ENCODE measurements at places on chromosomes 4 and X. TPM values are rescaled to one million over a fixed set of nuclear protein-coding genes. Genes with fewer than 3 reads are reported as not detected.

GRCh38 chrX:54935306-54935705 is 14.7 kb downstream of the TRO start:
- no peak for DNase-seq

The SERPINA7 gene
- not detected for total RNA-seq

The P2RY4 gene
- 5.2 TPM for total RNA-seq

The GJB1 gene
- 0.98 TPM for total RNA-seq

DNA sequence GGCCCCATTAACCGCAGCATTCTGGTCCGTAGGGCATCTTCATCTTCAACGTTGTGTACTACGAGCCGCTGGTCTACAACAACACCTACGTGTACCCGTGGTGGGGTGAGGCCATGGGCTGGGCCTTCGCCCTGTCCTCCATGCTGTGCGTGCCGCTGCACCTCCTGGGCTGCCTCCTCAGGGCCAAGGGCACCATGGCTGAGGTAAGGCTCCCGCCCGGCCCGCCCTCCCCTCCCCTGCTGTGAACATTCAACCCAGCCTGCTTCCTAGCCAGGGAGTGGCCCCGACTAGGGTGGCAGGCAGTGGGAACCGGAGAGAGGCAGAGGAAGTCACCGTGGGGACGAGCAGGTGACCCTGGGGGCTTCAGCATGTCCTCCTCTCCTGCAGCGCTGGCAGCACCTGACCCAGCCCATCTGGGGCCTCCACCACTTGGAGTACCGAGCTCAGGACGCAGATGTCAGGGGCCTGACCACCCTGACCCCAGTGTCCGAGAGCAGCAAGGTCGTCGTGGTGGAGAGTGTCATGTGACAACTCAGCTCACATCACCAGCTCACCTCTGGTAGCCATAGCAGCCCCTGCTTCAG is 7.1 kb downstream of the SLC6A8 start:
- no peak for DNase-seq

DNA sequence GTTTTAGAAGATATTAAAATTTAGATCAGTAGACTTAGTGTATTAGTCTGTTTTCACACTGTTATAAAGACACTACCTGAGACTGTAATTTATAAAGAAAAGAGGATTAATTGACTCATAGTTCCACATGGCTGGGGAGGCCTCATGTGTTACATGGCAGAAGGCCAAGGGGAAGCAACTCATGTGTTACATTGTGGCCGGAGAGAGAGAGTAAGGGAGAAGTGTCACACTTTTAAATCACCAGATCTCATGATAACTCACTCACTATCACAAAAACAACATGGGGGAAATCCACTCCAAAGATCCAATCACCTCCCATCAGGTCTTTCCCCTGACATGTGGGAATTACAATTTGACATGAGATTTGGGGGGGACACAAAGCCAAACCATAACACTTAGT is 1159.7 kb upstream of the PCDH7 start:
- DNase-seq, result no peak

DNA sequence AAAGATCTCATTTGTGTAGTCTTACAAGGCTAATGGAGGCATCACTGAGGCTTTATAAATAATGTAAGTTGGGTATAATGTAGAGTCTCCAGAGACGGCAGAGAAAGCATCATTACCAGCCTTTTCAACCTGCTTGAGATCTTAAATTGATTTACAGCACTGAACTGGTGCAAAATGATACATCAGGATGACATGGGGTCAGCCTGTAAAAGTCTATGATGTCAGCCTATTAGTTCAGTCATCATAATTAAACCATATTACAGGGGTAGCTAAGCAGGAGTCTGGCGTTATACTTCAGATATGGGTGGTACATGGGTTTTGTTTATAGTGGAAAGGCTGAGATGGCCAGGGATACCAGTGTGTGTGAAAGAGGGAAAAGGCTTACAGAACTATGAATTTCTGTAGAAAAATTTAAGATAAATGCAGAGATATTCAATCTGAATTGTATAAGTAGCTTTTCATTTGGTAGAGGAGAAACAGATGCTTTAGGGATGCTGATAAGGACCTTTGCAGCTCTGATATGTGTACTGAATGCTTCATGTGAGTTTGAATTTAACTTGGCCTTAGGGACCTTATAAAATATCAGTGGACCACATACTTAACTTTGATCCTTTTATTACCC is 2.7 kb downstream of the SMAD1 start:
- DNase-seq, result no peak

The SLC7A11 gene
- 1.8 TPM for total RNA-seq

The NUDT6 gene
- total RNA-seq, result 8.0 TPM

The FAM47B gene
- not detected for total RNA-seq

The RTL9 gene
- not detected for total RNA-seq

DNA sequence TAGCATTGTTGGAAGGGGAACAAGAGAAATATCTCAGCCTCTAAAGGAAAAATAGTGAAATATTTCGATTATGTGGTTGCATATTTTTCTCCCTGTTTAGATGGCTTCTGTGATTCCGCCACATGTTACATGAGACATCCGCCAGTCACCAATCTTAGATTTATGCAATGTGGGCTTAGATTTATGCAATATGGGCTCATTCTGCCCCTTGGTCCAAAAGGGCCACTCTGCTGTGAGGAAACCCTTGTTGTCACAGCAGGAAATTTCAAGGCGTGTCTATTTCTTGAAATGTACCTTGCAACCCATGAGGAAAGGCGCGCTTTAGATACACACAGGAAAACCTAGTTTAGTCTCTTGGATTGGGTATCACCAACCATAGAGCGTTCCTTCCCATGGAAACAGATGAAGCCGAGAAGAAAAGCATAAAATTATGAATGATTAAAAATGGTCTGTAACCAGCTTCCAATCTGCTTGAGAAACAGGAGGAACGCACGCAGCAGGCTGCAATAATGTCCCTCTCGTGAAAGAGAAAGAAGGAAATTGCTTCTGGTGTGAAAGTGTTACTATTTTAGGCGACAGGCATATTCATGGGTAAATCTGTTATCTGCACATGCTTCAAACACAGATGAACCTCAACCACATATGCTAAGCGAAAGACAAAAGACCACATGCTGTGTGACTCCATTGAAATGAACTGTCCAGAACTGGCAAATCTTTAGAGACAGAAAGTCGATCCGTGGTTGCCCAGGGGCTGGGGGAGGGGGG is 3.7 kb downstream of the RS1 start:
- no peak for DNase-seq

DNA sequence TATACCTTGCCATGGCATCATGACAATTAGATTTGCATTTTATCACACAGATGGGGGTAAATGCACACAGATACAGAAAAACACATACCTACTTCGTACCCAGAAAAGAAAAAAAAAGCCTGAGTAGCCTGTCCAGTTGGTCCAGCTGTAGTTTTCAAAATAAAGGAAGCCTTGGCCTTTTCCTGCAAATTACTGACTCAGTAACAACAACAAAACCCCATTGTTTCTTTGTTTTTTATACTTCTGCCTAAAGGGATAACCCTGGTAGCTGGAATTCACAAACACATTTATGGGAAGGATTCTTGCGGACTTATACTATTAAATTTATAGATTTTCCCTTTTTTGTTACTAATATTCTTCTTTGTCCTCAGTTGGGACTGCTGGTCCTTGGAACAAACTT is 156.4 kb upstream of the PCDH10 start:
- no peak for DNase-seq

DNA sequence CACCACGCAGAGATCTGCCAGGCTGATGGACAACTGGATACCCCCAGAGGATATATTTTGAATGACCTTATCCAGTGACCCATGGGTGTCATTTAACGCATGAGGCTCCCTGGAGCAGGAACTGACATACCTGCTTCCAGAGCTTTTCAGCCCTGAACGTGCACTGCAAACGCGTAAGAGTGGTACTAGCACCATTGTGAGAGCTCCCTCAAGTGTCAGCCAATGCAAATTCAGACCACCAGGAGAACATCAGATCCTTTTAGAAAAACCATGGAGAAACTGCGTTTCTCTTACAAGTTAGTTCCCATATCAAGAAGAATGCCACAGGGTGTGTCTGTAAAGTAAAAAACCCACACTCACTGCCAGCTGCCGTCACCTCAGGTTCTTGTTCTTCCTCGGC is 7.3 kb downstream of the TREX2 start:
- no peak for DNase-seq

The ARHGAP36 gene
- not detected for total RNA-seq

DNA sequence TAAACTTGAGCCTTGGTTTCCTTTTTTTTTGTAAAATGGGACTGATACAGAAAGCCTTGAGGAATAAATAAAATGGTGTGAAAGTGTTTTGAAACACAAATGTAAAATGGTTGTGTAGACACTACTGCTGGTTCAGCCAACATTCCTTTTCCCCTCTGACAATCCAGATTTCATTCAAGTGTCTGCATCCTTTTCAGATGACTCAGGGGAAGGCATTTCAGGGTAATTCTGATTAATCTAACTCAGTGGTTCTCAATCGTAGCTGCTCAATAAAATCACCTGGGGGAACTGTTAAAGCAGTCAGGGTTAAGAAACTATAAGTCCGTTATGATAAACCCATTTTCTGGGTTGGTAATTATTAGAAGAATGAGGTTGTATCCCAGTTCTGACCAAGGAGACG is 4.6 kb downstream of the ARHGAP10 start:
- no peak for DNase-seq

The RAI2 gene
- total RNA-seq, result 4.5 TPM

- DNase-seq, result no peak
These were observed 192.1 kb downstream of the PRR32 start for GRCh38 chrX:127011629-127012028.

The BEX2 gene
- 16.4 TPM for total RNA-seq

- no peak for DNase-seq
These were observed 23.9 kb downstream of the WDR1 start for GRCh38 chr4:10092481-10093270.

GRCh38 chr4:58313444-58313843 is 1203.3 kb upstream of the IGFBP7 start:
- DNase-seq, result no peak

DNA sequence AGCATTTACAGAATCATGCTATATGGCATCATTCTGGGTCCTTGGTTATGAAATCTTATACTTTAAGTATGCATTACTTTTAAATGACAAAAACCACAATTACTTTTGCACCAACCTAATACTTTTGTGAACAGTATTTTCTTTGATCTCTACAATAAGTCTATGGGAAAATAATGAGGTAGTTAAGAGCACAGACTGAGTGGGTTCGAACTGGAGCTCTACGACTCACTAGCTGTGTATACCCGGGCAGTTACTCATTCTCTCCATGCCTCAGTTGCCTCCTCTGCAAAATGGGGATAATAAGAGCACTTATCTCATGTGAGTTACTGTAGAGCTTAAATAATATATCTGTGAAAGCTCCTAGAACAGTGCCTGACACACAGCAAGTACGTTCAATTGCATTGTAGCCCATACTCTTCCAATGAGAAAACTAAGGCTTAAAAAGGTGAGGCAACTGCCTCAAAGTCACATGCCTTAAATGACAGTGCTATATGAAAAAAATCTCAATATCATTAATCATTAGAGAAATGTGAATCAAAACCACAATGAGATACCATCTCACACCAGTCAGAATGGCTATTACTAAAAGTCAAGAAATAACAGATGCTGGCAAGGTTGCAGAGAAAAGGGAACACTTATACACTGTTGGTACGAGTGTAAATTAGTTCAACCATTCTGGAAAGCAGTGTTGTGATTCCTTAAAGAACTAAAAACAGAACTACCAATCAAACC is 151.5 kb downstream of the CHIC2 start:
- DNase-seq, result no peak

The SCD5 gene
- total RNA-seq, result 5.6 TPM

GRCh38 chrX:9612146-9612505 is 147.3 kb downstream of the TBL1X start:
- no peak for DNase-seq

- no peak for DNase-seq
These were observed 20.7 kb downstream of the OFD1 start for GRCh38 chrX:13755254-13755653.

- peak; percentile 14 for DNase-seq
These were observed 46.8 kb upstream of the CLDN24 start for GRCh38 chr4:183369073-183369472.

The UCP1 gene
- not detected for total RNA-seq

DNA sequence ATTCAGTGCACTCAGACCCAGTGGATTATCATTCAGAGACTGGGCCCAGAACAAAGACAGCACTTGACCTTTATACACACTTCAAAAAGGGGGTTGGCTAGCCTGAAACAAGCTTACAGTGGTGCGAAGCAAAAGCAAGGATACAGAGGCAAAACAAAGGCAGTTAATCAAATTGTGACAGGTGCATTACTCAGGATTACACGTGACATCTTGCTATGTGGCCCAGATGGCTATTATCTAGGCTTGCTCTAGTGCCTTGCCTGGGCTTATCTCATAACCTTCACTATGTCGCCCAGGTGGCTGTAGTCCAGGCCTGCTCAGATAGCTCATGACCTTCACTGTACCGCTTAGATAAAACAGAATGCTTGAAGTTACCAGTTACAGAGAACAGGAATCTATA is 1092.1 kb upstream of the PRKX start:
- no peak for DNase-seq

The RGN gene
- total RNA-seq, result not detected

The CLDN2 gene
- total RNA-seq, result 0.17 TPM

The SLC9B2 gene
- 5.5 TPM for total RNA-seq

- DNase-seq, result no peak
These were observed 62.7 kb downstream of the SLC9A6 start for GRCh38 chrX:136047969-136048368.

The PPARGC1A gene
- total RNA-seq, result 11.3 TPM

DNA sequence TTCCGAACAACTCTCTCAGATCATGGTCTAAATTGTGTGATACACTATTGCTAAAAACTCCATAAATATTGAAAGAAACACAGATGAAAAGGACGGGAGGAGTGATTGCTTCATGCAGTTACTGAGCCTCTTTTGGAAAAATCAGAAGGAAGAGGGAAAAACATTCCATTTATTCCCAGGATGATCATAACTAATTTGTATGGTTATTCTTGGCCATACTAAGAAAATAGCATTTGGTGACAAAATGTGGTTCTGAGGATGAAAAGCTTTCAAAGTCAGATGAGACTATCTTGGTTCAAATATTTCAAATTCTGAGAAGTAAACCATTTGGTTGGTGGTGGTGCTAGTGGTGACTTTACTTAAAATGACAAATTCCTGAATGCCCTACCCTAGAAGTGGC is 305.4 kb upstream of the LDB2 start:
- DNase-seq, result no peak

The ZNF81 gene
- total RNA-seq, result 5.0 TPM

- DNase-seq, result no peak
These were observed 65.7 kb upstream of the NOCT start for GRCh38 chr4:138949866-138950265.

The ART3 gene
- not detected for total RNA-seq

The GABRE gene
- total RNA-seq, result 140 TPM

DNA sequence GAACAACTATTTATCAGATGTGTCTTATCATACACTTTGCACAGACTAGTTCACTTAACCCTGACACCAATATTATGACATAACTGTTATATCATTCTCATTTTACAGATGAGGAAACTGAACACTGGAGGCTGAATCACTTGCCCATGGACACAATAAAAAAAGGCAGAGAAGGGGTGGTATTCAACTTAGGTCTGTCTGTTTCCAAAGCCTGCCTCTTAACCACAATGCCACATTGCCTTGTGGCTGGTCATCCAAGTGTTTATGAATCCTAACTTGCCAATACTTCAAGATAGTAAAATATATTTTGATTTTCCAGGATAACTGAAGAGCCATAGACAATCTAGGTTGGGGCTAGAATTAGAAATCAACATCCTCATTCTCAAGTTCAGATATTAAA is 327.8 kb downstream of the NR3C2 start:
- no peak for DNase-seq

- DNase-seq, result no peak
These were observed 63.4 kb upstream of the MAGEB2 start for GRCh38 chrX:30151964-30152363.

The CCKAR gene
- total RNA-seq, result not detected

Data from suprapubic skin (tissue), 4 donors.